Large intestine (tissue), 12 donors: ENCODE measurements at places on chromosomes 16 and 17.

GRCh38 chr16:52925143-52925542 lies 127.6 kb downstream of the CHD9NB start:
- no peak for DNase-seq

DNA sequence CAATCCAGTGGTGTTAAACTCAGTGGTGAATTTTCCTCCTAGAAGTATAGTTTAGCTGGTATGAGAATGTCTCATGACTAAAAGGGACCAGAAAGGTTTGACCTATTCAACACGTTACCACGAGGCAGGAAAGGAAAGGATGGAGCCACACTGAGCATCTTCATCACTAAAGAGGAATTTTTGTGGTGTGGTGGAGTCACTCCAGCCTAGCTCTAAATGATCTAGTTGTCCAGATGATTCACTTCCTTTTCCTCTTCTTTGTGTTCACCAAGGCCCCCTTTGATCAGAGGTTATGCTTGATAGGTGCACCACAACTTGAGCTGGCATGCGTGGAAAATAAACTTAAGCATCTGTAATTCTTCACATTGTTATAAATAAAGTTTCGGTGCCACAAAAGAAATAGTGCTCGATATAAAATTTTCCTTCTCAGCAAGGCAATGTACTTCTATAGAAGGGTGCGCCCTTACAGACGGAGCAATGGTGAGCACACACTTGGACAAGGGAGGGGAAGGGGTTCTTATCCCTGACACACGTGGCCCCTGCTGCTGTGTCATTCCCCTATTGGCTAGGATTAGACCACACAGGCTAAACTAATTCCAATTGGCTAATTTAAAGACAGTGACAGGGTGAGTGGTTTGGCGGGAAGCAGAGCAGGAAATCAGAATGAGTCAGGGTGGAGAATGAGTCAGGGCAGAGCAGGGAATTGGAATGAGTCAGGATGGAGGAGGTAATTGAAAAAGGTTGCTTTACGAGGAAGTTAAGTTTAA lies 254.6 kb downstream of the HS3ST3A1 start:
- no peak for DNase-seq

- DNase-seq = peak; percentile 66
These were observed 46.4 kb downstream of the ZNF207 start for GRCh38 chr17:32396343-32396742.

DNA sequence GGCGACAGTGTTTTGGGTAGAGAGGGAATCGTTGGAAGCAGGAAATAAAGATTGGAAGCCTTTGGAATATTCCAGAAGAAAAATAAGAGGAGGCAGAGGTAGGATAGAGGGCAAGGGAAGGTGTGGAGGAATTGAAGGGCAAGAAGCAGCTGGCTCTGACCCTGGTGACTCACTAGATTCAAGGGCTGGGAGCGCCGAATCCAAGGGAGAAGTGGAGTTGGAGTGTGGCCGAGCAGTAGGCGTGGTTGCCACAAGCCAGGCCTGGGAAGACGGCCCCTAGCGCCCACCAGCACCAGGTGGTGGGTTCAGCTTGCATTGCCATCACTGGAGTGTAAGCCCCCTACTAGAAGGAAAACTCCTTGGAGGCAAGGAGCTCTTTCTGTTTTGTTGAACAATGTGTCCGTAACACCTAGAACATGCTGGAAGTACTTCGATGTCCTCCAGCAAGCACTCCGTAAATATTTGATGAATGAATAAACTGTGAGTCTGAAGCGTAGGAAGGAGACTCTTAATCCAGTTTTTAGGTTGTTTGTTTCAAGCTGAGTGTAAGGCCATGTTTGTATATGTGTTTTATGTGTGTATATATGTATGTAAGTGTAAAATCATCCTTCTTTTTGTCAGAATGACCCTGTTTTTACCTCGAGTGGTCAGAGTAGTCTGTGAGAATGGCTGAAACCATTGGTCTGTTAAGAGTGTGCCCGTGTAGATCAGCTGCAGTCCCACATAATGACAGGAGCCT lies 139.5 kb downstream of the CMIP start:
- peak; percentile 50 for DNase-seq

- DNase-seq = peak; percentile 70
These were observed 6.2 kb downstream of the LLGL2 start for GRCh38 chr17:75531721-75532072.

GRCh38 chr17:55728361-55728760 lies 5.7 kb upstream of the TMEM100 start:
- no peak for DNase-seq

DNA sequence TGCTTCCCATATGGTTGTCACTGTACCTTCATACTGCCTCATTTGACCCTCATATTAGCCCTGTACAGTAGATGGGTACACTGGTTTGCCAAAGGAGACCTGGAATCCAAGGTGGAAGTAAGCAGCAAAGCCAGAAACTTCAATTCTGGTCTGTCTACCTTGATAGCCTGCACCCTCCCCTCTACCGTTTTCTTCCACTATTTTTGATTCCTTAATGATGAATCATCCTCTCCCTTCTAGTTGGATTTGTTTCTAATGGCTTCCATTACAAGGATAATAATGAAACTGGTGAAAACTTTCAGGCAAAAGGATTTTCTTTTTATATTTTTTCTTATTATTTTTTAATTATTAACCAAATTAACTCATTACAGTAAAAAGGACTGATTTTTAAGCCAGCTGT lies 17.3 kb downstream of the TAC4 start:
- no peak for DNase-seq

- no peak for DNase-seq
These were observed 222.2 kb upstream of the EEF2KMT start for GRCh38 chr16:5319799-5320198.

- no peak for DNase-seq
These were observed 138.4 kb upstream of the CIBAR2 start for GRCh38 chr16:85250609-85251223.

- DNase-seq = no peak
These were observed 66.6 kb upstream of the CBX4 start for GRCh38 chr17:79905832-79906231.
